A549 treated with Hydrocortisone at 1 μM for 4 hours (cell line): ENCODE measurements at places on chromosomes 11 and 22. TPM values are rescaled to one million over a fixed set of nuclear protein-coding genes. Genes with fewer than 3 reads are reported as not detected.

Gene GRIK4
- 0.01 to 0.06 TPM in 2 of 5 replicates, not detected in the others for total RNA-seq

Gene ANKK1
- 0.03 to 0.11 TPM (median 0.05 TPM) in 3 of 5 replicates, not detected in the others for total RNA-seq

Gene OR10AG1
- total RNA-seq: not detected in 5 replicates

Gene RIMBP3B
- 0.21 to 0.38 TPM (median 0.30 TPM) in 5 replicates for total RNA-seq

Gene MCAM
- total RNA-seq: 10.6 to 14.2 TPM (median 11.4 TPM) in 5 replicates

Gene OR2AG1
- total RNA-seq: not detected in 5 replicates

Gene MRGPRX3
- 0.09 TPM in 1 of 5 replicates, not detected in the others for total RNA-seq

Gene TMPRSS13
- total RNA-seq: 0.02 TPM in 2 of 5 replicates, not detected in the others

Gene C1QTNF5
- not detected in 5 replicates for total RNA-seq

Gene NXPE4
- not detected in 5 replicates for total RNA-seq

Gene OR4C15
- total RNA-seq: not detected in 5 replicates

Gene SYTL2
- 6.0 to 15.1 TPM (median 7.1 TPM) in 5 replicates for total RNA-seq

Gene MIOX
- not detected in 5 replicates for total RNA-seq

Gene OTOG
- not detected in 5 replicates for total RNA-seq

Gene MICAL3
- total RNA-seq: 27.8 to 47.6 TPM (median 42.5 TPM) in 5 replicates

Gene LINC01488
- total RNA-seq: 0.05 TPM in 1 of 5 replicates, not detected in the others
